ENCODE measurements at places on chromosomes 7 and 10.

DNA sequence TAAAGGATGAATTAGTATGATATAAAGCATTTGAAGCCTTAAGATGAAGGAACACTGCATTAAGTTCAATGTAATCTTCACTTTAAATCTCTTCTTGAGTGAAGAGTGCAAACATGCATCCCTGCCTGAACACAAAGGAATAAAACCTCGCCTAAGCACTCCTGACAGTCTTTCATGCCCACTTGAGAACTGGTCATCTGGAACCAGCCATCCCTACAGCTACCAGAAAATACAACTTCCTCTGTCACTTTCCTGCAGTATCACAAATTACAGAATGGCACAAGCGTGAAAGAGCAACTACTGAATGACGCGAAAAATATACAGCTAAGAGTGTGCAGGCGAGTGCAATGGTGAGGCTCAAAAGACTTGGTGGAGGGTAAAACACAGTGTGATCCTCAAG is 1079.9 kb downstream of the CNTNAP2 start:
- DNase-seq, result no peak

- DNase-seq, result no peak
These were observed 31.8 kb downstream of the REEP3 start for GRCh38 chr10:63553031-63553430.

DNA sequence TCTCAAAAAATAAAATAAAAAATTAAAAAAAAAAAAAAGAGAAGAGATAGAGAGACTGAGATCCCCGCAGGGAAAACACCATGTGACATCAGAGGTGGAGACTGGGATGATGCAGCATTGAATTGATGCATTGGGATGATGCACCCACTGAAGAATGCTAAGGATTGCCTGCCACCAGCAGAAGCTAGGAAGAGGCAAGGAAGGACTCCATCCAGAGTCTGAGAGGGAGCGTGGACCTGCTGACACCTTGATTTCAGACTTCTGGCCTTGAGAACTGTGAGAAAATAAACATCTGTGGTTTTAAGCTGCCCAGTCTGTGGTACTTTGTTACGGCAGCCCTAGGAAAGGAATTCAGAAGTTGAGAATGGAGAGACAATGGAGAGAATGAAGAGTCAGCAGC is 89.8 kb upstream of the PRPS1L1 start:
- DNase-seq, result no peak

GRCh38 chr7:147332988-147333387 is 1216.4 kb downstream of the CNTNAP2 start:
- no peak for DNase-seq
